ENCODE measurements at places on chromosomes 5 and 9.

GRCh38 chr9:107350443-107350842 is 67.4 kb downstream of the RAD23B start:
- no peak for DNase-seq

- no peak for DNase-seq
Measured at GRCh38 chr5:135643881-135644766, 65.3 kb upstream of the CXCL14 start.

GRCh38 chr9:104798209-104798995 is 34.5 kb downstream of the NIPSNAP3B start:
- DNase-seq, result no peak

DNA sequence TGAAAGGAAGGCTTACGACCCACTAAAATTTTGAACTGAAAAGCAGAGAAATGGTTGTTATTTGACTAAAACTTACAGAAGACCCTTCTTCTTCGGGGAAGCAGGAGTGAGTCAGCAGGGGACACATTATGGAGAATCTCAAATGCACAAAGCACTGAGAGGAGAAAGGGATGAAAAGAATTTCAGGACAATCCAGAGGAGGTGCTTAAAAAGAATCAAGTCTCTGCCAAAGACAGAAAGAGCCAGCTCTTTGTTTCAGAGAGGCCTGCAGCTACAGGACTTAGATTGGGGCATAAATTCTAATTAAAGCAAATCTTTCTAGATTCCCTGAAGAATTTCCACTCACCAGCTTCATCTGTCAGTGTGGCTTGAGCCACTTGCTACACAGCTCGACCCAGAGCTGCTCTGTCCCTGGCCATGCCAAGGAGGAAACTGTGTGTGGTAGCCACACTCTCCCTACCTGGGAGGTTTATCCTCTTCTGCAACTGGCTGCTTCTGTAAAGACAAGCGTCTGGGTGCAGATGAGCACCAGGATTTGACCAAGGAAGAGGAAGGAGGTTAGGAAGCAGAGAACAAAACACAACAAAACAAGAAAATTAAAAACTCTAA is 89.9 kb downstream of the SEMA5A start:
- no peak for DNase-seq

GRCh38 chr9:101995231-101995630 is 256.8 kb upstream of the GRIN3A start:
- peak; percentile 14 for DNase-seq

DNA sequence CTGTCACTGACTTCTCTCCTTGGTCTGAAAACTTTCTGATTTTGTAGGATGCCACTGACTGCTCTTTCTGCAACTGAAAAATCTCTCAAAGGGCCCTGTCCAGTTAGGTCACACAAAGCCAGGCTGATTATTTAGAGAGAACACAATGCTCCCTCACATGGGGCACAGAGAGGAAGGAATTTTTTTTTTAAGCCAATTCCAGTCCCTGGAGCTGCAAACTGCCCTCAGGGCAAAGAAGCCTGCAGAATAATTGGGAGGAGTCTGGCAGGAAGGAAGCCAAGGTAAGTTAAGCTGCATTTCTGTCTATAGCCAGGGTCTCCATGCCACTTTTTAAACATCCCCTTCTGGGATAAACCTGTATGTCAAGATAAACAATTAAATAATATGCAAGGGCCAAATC is 305.5 kb downstream of the ZSWIM6 start:
- DNase-seq, result no peak

- no peak for DNase-seq
Measured at GRCh38 chr9:110338143-110338542, 480 bp upstream of the TXNDC8 start.

DNA sequence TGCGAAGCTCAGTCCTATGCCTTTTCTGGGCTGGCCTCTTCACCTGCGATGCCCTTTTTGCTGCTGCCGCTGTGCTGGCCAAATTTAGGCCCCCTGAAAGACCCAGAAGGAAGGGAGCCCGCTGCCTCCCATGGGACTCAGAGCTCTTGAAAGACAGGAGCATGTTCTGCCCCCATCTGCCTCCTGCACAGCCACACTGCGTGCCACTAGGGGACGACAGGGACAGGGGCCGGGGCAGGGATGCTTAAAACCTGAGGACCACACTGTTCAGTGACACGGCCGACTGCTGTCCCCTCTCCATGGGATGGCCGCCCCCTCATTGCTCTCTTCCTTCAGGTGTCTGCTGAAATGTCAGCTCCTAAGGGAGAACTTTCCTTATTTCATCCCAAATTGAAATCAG is 132.4 kb downstream of the ADAMTS2 start:
- DNase-seq, result no peak

- DNase-seq, result no peak
Measured at GRCh38 chr9:38371495-38371894, 21.0 kb upstream of the ALDH1B1 start.

- DNase-seq, result no peak
Measured at GRCh38 chr5:133950821-133951612, 17.4 kb downstream of the C5orf15 start.

DNA sequence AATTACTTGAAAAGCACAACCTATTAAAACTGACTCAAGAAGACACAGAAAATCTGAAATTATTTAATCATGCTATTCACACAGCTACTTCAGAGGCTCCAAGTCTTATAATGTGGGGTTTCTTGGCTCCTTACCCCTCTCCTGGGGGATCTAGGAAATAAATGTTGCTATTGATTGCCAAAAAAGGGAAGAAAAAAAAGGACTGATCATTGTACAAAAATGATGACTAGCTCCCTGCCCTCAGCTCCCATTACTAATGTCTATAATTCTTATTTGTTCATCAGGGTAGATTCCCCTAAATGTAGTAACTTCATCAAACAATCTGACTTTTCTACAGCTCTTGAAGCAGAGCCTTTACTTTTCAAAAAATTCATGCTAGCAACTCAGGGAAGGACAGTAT is 3.3 kb upstream of the SMC5 start:
- no peak for DNase-seq

DNA sequence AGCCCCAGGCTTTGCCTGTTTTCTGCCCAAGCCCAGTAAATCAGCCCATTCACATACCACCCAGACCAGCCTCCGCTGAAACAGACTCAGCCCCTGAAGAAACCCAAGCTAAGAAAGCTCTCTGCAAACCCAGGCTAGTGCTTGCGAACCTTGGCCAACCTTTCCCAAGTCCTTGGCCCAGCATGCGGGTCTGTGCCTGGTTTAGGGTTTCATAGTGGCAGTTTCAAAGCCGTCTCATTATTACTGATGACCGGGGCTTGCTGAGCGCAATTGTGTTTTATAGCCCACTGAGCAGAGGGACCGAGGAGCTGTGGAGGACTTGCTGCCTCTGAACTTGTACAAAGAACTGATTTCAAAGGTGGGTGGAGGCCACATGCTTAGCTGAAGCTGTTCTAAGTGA is 584.3 kb downstream of the BNC2 start:
- no peak for DNase-seq

DNA sequence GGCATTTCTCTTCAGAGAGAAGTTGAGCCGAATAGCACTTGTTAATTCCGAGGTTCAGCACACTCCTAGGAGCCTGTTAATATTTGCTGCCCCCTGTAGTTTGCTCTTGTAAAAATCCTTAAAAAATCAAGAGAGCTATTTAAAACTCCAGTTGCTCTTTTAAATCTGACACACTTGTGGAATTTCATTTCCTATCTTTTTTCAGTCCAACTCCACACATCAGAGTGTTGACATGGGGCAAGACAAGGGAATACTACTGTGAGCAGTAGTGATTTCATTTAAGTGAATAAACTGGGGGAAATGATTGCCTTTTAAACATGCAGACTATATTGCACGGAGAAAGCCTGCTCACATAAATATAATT is 1096.3 kb upstream of the DMAC1 start:
- DNase-seq, result peak; percentile 9

GRCh38 chr9:107274096-107274495 is 9.0 kb upstream of the RAD23B start:
- peak; percentile 30 for DNase-seq

- DNase-seq, result no peak
Measured at GRCh38 chr5:176608937-176609723, 826 bp downstream of the GPRIN1 start.

- DNase-seq, result no peak
Measured at GRCh38 chr5:29389993-29390392, 1803.5 kb upstream of the CDH6 start.

GRCh38 chr9:124218438-124218982 is 39.2 kb upstream of the NEK6 start:
- DNase-seq, result peak; percentile 90

- DNase-seq, result no peak
Measured at GRCh38 chr9:111400564-111400898, 70.5 kb upstream of the OR2K2 start.

DNA sequence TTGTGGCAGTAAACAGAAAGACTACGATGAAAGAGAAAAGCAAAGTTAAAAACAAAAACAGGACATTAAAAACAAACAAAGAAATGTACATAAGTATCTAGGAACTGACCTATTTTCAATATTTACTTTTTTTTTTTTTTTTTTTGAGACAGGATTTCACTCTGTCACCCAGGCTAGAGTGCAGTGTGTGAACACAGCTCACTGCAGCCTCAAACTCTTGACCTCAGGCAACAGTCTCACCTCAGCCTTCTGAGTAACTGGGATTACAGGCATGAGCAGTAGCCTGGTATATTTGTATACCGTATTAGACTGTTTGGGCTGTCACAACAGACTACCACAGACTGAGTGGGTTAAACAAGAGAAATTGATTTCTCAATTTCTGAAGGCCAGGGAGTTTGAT is 1189.1 kb downstream of the CDH9 start:
- DNase-seq, result no peak

GRCh38 chr9:113160571-113160970 is 9.8 kb downstream of the SLC31A2 start:
- DNase-seq, result no peak

DNA sequence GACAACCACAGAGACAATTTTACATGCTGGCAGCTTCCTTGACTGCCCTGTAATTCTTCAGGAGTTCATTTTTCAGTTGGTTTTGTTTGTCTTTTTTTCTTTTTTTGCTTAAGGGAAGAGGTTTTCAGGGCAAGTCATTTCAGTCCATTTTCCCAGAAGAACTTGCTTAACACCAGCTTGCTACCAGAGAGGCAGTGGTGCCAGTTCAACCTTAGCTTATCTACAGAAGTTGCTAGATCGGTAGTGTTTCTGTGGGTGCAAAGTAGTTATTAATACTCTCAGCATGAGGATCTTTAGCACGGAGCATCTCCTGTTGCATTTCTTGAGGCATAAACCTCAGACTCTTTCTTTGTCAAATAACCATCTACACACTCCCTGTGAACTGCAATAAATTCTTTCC is 1.1 kb downstream of the SPEF2 start:
- DNase-seq, result no peak

Measured in H54 (cell line).